ENCODE measurements at places on chromosomes 4 and X.

DNA sequence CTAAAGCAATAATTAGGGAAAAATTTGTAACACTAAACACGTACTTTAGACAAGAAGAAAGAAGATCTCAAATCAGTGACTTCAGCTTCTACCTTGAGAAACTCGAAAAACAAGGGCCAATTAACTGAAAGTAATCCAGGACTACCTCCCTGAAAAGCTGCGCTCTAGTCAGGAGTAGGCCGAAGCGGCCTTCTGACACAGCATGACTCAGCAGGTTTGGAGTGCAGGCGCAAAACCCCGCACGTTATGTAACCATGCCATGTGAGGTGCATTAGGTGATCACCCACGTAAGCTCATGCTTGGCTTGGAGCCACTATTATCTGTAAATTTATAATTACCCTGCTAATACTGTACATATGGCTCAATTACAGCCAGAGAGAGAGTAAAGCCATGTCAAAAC lies 52.8 kb upstream of the CCDC149 start:
- DNase-seq: no peak

DNA sequence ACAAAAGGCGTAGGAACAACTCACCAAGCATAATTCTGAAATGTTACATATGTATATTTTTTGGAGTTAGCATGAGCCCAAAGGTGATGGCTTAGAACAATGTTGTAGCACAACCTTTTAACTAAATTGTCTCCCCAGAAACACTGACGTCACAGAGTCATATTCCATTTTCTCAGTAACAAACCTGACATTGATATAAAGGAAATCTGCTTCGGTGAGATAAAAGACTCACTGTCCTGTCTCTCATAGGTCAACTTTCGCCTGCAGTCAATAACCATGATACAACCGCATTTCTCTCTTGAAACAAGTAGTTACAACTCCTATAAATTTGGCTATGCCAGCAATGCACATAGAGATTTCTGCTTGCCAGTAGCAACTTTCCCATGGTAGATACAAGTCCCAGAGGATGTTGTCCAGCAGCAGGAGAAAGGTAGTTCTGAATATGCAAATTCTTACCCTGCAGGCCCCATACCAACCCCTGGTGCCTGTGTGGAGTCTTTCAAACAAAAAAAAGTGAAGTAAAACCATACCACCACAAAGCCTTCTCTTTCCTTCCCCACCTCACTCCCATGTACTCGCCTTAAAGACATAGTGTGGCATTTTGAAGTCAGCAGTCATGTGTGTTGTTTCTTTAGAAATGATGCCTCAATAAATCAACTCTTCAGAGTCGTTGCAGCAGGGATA lies 47.9 kb downstream of the MTM1 start:
- no peak for DNase-seq

- DNase-seq: no peak
Observed at GRCh38 chr4:171644430-171645057, 168.7 kb upstream of the GALNTL6 start.

DNA sequence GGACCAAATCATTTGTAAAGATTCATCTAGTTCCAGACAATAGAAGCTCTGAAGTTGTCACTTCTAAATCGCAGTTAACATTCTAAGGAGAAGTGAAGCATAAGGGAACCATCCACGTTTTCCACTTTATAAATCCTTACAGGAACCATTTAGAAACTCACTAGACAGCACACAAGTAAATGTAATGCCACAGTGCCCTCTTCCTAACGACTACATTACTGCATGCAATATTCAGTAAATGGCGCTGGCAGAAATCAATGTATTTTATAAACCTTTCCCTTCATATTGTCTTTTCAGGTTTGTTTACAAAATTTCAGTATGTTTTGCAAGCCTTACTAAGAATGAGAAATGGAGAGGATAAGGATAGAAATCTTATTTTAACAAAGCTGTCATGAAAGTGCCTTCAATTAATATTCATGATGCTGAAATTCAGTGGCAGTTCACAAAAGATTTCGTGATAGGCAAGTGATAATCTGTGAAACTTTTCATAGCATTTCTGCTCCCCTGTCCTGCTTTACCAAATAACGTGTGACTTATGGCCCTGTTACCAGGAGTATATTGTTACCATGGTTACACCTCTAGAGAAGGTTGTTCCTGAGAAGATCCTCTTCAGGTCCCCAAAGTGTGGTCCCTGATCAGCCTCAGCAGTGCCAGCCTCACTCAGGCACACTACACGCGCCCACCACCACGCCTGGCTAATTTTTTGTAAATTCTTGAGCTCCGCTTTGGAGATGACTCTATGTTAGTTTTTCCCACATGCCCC lies 54.2 kb downstream of the TMA16 start:
- DNase-seq: no peak

- DNase-seq: no peak
Observed at GRCh38 chr4:20062054-20062453, 189.7 kb upstream of the SLIT2 start.

DNA sequence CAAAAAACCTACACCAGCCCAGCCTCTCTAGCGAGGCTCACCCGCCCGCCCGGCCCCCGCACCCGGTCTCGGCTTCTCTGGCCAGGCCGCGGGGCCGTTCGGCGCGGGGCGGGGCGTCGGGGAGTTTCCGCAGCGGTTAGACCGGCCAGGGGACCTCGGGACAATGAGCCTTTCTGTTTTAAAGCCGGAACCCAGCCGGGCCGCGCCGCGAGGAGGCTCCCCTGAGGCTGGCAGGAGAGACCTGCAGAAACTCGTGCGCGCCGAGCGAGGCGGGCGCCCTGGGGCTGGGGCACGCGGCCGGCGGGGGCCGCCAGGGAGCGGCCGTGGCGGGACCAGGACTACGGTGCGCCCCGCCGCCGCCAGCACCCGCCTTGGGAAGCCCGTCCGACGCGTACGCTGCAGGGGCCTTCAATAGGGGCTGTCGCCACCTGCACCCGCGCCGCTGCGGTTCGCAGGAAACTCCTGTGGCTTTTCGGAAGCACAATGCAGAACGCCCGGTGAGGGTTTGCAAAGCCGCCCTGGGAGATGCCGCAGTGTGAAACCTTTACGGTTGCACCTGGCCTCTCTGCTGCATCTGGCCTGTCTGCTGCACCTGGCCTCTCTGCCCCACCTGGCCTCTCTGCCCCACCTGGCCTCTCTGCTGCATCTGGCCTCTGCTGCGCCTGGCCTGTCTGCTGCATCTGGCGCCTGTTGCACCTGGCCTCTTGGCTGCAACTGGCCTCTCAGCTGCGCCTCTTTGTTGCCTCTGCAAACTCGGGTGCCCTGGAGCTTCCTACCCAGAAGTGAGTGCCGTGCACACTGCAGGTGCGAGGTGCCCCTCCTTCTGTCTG lies 63.9 kb downstream of the TRAPPC11 start:
- no peak for DNase-seq

DNA sequence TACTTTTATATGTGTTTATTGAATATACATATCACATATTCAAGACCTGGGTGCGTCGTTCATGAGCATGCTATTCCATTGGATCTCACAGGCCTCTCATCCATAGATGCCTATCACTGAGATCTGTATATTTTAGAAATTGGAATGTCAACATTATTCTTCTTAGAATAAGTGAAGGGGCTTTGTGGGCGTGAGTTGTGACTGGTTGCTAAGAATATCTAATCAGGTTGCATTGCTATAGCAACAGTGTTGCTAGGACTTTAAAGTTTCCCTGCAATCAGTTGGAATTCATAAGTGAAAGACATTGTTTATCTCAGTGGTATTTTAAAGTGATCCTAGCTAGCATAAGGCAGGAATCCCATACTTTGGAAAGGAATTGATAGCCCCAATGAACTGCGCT lies 36.7 kb upstream of the ANK2 start:
- no peak for DNase-seq

All from occipital lobe (tissue), 3 donors.